NCI-H526 treated with DMSO at 0.1 percent for 48 hours (cell line): ENCODE measurements at places on chromosomes 2 and 18.

DNA sequence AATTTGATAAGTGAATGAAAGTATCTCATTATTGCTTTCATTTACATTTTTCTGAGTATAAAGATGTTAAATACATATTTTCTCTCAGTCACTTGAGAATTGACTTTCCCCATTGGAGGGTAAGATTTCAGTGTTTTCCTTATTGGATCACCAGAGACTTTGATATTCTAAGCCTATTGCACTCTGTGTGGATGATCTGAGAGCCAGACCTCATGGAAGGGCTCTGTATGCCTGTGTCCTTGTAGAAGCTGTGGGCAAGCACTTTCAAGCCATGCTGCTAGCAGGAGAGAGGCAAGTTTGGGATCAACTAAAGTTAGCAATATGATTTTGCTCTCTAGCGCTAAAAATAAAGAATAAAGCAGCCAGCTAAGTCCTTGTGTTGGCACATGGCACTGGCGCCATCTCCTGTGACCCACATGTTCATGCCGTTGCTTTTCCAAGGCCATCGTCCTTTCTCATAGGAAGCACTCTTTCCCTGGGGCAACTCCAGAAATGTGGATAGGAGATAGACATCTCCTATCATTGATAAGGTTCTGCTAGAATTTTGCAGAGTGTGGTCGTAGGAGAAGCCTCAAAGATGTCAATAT, 72.6 kb downstream of the AOX1 start:
- no peak for DNase-seq

GRCh38 chr2:128690431-128690830, 371.8 kb upstream of the HS6ST1 start:
- DNase-seq, result no peak

GRCh38 chr2:217981971-217982370, 20.8 kb downstream of the TNS1 start:
- no peak for DNase-seq

DNA sequence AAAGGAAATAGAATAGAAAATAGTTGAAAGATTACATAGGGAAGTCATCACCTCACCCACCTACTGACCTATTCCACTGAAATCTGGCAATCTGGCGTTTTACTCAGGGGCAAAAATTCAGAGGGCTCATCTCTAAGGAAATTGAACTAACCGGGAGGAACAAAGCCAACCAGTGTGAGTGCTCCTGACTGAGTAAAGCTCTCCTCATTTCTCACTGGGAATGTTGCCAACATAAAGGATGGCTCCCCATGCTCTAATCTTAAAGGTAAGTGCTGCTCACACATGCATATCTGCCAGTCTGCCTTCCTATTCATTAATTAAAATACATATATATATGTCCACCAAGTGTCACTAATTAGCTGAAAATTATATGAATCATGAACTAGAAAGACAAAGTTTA, 13.5 kb upstream of the DOK6 start:
- no peak for DNase-seq

- DNase-seq, result no peak
Observed at GRCh38 chr2:28326469-28326805, 66.2 kb upstream of the FOSL2 start.

GRCh38 chr18:37567994-37568359, 2.4 kb upstream of the CELF4 start:
- no peak for DNase-seq

DNA sequence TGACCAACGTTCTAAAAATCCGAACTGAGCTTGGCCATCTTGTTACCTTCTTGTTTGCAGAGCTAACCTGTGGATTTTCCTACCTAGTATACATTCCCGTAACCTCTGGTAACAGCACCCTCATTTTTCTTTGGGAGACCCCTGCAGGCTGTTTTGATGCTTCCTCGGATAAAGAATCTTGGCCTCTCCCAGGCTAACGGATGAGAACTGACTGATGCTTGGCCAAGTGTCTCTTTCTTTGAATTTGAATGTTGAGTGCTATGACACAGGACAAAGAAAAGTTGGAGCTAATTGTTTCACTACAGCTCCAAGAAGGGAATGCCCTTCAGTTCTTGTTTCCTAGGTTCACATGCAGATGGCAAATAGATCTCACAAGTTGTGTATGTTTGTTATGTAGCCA, 19.3 kb upstream of the CAVIN2 start:
- DNase-seq, result no peak

GRCh38 chr2:197137826-197138477, 172.6 kb downstream of the ANKRD44 start:
- DNase-seq, result no peak
